Heart right ventricle (tissue), 16 donors: ENCODE measurements at places on chromosomes 7 and 10. TPM values are rescaled to one million over a fixed set of nuclear protein-coding genes. Genes with fewer than 3 reads are reported as not detected.

DNA sequence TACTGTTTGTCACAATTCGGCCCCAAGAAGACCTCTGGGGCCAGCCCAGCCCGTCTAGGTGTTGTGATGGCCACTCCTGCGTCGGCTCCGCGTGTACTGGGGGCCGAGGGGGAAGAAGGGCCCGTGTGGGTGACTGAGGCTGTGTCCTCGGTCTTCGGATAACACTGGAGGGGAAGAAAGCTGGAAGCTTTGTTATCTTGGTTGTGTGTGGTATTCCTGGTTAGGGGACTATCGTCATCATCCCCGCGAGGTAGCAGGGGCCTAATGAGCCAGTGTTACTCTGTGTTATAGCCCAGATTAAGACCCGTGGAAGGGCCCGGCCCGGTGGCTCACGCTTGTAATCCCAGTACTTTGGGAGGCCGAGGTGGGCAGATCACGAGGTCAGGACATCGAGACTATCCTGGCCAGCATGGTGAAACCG lies 854 bp downstream of the MTG1 start:
- no peak for DNase-seq

- DNase-seq = no peak
Measured at GRCh38 chr7:7773334-7774309, 55.2 kb upstream of the RPA3 start.

Gene GJC3
- not detected for total RNA-seq

- peak; percentile 60 for DNase-seq
Measured at GRCh38 chr10:91681361-91682276, 48.7 kb upstream of the PPP1R3C start.

GRCh38 chr7:143987513-143987912 lies 12.6 kb upstream of the OR6B1 start:
- no peak for DNase-seq
